Pancreas (tissue), 10 donors: ENCODE measurements at places on chromosomes 2 and 18. TPM values are rescaled to one million over a fixed set of nuclear protein-coding genes. Genes with fewer than 3 reads are reported as not detected.

The ITGB6 gene
- total RNA-seq: 3.4 TPM

DNA sequence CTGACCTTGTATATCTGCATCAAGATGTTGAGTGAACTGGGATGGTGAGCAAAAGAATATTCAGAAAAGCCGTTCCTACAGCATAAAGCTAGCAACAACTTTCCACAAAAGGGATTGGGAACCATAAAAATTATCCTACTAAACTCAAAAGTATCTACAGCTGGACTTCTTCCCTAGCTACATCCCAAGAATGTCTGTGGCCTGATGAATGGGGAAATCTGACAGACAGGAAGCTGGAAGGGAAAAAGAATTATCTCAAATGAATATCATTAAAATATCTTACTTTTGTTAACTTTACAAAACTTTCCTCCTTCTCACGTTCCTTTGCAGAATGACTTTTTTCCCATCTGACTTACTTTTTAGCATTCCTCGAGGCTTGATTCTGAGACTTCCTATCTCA lies 150.9 kb downstream of the PDE11A start:
- DNase-seq: no peak

DNA sequence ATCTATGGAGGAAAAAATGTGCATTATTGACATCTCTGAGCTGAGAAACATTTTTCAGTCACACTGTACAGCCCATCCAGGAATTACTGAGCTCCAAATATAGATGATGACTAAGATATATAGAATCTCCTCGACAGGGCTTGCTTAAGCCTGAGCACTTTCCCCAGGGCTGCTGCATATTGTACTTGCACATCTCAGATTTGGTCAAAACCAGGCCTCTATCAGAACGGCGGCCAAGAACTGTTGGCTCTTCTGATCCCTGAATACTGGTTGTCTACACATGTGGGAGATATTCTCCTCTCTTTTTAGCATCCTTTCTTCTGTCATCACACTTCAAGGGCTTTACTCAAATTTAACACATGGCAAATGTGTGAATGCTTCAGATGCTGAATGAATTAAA lies 201.5 kb upstream of the SLC35G4 start:
- DNase-seq: no peak

DNA sequence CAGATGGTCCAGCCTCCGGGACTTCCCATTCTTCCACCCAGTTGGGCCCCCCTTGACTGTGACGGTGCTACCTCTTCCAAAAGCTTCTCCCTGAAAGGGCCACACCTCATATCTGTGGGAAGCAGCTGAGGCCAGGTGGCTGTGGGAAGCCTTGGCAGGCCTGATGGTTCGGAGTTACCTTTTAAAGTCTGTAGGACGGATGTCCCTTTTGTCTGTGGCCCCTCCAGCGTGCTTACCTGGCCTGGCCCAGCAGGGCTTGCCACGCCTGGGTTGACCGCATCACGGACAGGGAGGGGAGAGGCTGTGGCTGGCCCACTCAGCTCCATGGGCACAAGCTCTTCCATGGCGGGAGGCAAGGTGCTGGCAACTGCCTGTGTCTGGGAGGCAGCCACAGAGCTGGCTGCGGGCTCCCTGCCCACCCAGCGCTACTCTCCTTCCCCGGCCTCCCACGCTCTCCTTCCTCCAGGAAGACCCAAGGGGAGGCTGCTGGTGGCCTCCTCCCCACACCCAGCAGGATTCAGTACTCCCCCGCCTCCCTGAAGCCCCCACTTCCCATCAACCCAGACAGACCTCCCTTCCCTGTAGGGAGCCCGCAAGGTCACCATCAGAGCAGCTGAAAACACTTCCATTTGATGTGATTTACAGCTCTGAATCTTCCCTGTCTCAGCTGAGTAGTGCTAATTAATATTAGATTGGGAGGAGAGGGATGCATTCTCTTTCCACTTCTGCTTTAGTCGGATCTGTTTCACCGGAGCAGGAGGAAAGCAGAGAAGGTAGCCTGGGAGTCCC lies 52.8 kb downstream of the EDAR start:
- DNase-seq: no peak
